ENCODE measurements at places on chromosomes 7 and 10.

DNA sequence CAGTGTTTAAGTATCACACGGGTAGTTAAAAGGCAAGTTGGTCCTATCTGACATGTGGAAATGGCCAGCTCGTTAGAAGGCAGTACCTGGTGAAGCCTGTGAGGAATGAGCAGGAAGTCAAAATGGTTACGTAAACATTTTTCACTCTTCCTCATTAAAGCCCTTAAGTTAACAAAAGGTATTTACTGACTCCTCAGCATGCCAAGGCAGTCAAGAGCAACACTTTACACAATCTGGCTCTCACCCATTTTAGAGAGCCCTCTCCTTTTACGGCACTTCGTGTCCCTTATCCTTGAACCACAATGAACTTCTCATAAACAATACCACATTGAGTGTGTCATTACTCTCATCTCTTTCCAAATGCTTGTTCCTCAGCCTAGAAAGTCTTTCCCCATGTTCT, 11.0 kb upstream of the RSBN1L start:
- DNase-seq = peak; percentile 39

DNA sequence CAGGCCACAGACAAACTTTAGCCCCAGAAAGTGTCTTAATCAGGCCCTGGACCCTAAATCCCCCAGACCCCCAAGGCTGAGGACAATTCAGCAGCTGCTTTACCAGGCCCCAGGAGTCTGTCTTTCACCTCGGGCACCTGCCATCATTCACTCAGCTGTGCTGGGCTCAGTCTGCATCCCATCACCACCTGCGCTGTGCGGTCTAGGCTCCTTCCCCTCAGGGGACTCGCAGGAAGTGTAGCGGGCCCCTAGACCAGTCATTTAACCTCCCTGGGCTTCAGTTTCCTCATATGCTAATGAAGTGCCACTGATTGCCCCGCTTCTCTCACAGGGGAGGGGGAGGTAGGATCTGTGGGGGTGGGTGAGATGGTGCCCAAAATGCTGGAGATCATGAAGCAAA, 76.4 kb upstream of the ZMIZ1 start:
- no peak for DNase-seq

- DNase-seq = no peak
Observed at GRCh38 chr10:103897241-103897774, 20.7 kb downstream of the STN1 start.

DNA sequence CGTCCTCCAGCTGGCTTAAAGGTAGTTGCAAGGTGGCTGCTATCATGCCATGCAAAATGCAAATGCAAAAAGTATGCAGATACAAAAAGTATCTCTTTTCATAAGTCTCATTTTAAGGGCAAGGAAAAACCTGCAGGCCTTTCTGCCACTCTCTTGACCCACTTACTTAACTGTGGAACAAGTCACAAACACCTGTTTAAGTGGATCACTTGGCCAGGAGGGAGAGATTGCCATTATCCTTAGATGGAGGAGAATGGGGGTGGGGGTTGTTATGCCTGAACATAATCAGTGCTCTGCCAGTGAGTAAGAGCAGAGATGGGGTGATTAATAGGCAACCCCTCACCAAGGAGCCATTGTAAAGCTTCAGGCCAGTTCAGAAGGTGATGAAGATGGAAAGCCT, 25.1 kb upstream of the HERPUD2 start:
- no peak for DNase-seq

- DNase-seq = no peak
Observed at GRCh38 chr7:17940951-17941431, 697 bp upstream of the SNX13 start.

- no peak for DNase-seq
Observed at GRCh38 chr10:44811072-44811471, 100.1 kb upstream of the TMEM72 start.

DNA sequence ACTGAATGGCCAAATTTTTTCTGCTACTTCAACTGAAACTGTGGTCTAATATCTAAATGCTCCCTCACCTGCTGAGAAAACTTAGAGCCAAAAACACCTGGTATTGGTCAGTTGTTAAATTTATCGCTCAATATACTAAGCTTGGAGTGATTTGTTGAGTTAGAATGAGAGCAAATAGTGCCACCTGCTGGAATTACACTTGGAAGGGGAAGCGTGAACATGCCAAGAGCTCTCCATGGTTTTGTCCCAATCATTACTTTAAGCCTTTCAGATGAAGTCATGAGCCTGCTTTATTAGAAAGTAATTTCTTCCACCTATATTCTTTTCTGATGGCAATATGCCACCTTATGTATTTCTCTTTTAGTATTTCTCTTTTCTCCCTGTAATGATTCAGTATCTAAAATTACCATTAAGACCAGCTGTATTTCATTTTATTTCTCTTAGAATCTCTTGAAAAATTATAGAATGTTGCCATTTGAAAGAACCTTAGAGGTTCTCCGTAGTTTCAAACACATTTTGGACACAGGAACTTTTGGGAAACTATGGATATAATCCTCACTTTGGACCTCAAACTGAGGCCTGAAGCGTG, 447.8 kb upstream of the C7orf33 start:
- DNase-seq = peak; percentile 44

DNA sequence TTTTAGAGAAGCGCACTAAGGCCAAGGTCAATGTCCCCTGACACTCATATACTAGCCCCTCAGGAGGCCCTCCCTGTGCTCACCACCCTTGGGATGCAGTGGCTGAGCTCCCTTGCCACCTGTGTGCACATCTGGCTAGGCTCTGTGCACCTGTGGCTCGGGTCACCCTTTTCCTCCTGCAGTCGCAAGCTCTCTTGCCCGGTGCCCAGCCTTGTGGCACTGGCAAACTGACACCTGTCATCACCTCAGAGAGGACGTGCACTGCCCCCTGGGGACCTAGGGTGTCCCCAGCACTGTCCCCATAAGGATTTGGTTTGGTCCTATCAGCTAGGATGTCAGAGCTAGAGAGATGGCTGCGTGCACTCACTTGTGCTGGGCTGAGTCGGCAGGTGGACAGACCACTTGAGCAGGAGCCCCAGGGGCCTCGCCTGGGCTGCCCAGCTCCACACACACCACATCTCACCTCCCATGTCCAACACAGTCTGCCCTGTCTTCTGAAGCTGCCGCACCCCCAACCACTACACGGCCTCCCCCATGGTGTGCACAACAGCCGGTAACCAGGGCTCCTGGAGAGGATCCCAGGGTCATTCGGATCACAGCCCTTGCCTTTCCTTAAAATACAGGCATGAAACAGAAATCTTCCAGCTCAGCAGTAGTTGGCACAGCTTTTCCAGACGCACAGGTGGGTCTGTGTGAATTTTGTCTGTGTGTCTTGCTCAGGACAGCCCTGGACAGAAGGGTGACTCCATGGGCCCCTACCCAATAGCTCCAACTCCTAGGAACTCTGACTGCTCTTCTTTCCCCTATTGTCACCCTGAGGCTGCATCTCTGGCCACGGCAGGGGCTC, 111.0 kb downstream of the GRID1 start:
- DNase-seq = no peak

DNA sequence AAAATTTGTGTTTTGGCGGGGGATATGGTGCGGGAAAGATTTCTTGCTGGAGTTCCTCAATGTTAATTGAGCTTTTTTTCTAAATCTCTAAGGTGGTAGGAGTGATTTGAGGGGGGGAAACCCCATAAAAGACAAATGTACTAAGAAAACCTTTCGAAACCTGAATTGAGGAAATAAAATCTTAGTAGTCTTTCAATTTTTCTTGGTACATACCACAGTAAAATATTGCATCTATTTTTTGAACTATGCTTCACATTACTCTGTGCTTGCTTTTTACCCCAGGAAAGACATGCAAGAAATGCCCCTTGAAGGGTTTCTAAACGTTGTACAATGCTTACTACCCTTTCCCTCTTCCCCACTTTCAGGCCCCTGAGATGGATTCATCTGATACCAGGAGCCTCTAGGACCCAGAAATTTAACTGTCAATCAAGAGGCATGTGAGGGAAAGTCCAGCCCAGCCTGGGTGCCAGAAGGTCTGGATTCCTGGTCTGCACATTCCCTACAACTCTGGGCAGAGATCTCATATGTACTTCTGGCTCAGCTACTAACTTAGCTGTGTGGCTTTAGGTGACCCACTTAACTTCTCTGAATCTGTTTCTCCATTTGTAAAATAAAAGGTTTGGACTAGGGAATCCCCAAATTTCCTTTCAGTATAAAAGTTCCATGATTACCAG, 5.8 kb upstream of the PDCD4 start:
- peak; percentile 65 for DNase-seq

- DNase-seq = no peak
Observed at GRCh38 chr7:45695249-45695995, 121.3 kb downstream of the ADCY1 start.

DNA sequence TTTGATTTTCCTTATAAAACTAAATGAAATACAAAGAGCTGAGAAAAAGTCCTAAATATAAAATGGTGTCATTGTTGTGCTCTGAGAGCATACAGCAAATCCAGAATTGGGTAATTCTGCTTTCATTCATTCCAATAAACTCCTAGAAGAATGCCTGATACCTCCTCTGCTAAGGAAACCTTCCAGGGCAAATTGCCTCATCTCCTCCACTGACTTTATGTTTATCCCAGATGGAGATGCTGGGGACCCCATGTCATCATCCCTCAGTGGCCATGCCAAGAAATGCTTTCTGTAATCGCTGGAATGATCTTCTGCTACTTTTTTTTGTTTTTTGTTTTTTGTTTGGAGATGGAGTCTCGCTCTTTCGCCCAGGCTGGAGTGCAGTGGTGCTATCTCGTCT, 119.3 kb upstream of the PRKCQ start:
- DNase-seq = no peak

- DNase-seq = no peak
Observed at GRCh38 chr10:80674809-80675208, 137.1 kb downstream of the SH2D4B start.

DNA sequence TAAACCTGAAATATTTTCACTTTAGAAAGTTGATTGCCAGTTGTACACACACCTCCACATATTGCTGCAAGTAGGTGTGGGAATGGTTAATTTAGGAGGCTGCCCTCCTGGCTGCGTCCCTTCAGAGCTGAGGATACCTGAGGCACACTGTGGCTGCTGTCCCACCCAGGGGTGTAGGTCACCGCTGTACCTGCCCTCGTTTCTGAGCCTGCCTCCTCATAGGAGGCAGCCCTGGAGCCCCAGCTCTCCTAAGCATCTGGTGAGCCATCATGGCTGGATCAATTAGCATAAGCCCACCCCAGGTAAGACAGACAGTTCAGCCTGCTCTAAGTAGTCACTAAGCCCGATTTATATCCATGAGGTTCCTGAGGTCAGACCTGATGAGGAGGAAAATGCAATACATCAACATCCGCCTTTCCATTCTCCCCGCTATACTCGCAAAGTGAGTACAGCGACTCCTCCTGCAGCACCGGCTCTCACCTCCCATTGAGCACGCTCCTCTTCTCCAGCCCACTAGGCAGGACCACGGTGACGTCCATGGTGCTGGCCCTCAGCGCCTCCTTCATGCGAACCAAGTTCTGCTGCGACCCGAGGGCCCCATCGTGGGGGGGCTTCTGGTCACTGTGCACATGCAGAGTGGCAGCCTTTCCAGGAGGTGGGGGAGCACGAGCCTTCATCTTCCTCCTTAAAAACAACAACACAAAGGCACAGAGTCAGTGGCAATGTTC, 97.2 kb downstream of the COBL start:
- no peak for DNase-seq

GRCh38 chr10:52258799-52259425, 55.2 kb upstream of the DKK1 start:
- no peak for DNase-seq

DNA sequence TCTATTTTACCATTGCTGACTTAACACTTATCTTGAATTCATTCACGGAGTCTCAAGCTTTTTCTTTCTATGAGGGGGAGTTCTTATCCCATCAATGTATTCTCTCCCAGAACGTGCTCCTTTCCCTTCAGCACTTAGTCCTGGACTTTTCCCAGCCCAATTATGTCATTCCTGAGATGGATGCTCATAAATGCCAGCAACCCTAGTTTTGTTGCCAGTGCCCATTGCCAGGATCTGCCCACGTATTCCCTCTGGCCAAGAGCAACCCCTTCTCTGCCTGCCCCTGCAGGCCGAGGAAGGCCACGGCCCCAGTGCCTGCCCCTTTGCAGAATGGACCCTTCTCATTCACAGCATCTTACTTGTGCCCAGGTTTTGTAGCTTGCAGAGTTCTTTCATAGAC, 67.4 kb upstream of the PPP1R3C start:
- DNase-seq = no peak
